ENCODE measurements at places on chromosomes 7 and 10.

- DNase-seq, result no peak
These were observed 169.1 kb downstream of the DIP2C start for GRCh38 chr10:520402-520787.

DNA sequence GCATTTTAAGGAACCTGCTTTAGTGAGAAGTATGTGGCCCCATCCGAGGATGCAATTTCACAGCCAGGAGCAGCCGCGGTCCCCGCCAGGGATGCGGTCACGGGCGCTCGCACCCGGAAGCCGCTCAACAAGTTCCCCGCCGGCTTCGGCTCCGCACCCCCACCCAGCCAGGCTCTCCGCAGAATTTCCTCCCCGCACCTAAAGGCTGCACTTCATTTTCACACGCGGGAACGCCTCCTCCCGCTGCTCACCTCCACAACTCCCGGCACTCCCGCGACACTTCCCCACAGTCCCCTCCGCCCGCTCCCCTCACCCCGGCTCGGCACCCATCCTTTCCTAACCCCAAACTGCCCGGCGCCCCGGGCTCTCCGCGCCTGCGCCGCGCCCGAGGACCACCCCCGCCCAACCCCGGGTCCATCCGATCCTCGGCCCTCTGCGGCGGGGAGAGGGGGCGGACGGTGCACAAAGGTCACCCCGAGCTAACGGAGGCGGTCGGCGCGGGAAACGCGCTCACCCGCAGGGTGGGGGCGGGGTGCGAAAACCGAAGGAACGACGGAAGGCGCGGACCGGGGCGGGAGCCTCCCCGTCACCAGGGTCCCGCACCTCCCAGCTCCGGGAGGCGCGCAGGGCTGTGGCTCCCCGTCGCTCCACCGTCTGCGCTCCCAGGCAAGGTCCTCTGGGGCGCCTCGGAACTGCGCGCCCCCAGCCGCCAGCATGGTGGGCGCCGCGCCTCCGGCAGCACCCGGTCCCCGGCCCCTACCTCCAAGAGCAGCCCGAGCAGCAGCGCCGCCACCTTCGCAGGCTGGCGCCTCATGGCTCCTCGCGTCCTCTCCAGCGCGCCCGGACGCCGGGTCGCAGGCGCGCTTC is 558 bp downstream of the VOPP1 start:
- DNase-seq, result peak; percentile 76

DNA sequence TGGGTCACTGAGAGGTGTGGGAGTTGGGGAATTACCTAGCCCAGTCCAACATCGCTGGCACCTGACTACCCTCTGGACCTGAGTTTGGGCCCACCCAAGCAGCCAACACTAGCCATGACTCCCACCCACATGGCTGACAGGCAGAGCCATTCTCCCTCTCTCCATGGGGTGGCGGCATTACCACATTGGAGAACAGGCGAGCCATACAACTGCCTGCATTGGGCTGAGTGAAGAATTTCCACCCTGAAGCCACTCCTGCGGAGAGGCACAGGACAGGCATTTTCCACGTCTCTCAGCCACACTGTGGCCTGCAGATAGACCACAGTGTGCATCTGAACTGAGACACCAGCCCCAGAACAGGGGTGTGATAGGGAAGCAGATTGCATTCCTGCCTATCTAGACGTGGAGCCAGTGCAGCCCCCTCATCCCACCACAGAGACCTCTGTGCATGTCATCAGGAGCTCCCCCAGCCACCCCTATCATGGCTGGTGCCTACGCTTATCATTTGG is 58.2 kb upstream of the ANTXRL start:
- peak; percentile 80 for DNase-seq

DNA sequence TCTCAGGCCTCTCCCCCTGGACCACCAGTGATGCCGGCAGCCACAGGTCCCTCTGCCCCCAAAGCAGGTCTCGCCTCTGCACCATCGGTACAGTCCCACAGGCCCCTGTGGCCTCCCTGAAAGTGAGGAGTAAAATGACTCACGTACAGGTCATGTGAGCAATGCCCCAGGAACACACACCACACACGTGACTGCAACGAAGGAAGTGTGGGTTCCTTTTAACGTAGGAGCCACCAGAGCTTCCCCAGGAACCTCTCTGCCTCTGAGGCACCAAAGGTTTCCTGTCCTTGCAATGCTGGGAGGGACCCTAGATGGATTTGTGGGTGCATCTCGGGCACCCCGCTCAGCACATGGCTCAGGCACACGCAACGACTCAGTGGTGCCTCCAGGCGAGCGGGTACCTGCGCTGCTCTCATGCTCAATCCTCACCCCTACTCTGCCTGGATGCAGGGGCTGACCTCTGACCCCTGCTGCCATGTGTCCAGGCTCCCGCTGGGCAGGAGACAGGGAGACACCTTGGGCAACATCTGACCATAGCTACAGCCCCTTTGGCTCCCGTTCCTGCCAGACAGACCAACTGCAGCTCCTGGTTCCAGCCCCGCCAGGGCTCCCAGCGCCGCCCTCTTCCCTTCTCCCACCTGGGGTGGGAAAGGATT is 120.7 kb downstream of the PRKAG2 start:
- DNase-seq, result peak; percentile 75

GRCh38 chr7:139304517-139304916 is 36.6 kb upstream of the FMC1 start:
- no peak for DNase-seq

- DNase-seq, result no peak
These were observed 65.1 kb upstream of the EBF3 start for GRCh38 chr10:130029209-130029608.

GRCh38 chr7:45160417-45160881 is 2.9 kb downstream of the RAMP3 start:
- DNase-seq, result no peak
